Activated naive CD4-positive, alpha-beta T cell (primary cell): ENCODE measurements at places on chromosomes 2 and 18.

GRCh38 chr18:42174909-42175308 is 219.9 kb downstream of the PIK3C3 start:
- no peak for DNase-seq

DNA sequence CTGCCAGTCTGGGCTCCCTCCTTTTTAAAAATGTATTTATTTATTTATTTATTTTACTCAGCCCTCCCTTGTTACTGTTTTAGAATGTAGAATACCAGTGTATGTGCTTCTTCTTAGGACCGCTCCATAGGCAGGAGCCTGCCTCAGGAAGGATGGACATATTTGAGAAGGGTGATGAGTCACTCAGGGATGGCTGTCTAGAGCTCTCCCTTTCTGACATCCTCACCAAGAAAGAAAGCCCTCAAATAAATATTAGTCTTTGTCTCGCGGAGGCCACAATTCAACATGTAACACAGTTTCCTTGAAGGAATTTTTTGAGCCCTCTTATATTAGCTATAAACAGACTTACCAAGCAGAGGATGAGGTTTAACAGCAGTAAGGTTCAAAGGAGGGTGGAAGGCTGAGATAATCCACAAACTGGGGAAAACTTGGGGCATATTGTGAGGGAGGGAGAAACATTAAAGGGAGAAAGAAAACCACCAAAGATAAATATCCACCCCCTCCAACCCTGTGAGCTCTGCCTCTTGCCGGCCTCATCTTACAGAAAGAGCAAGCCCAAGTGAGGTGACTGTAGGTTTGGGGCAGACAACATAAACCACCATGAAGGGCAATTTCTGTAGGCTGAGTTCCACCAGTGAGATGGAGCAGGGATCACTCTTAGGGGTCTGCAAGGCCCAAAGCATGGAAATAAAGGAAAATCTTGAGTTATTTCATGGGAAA is 163.4 kb downstream of the LRRTM1 start:
- no peak for DNase-seq

DNA sequence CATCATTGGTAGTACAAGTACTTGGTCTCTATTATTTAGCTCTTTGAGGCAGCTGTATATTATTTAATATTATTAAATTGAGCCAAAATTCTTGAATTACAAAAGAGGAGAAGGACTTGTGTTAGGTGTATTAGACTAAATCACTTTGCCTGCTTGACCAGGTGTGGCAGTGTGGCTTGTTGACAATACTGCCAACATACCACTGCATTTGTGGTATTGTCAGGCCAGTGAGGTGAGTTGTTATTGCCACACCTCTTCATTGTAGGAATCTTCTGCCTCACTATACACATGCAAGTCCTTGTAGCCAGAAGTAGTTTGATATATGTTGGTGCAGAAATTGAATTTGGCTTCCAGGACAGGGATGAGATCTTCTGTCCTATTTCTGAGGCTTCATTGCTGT is 40.5 kb downstream of the CYP20A1 start:
- no peak for DNase-seq

DNA sequence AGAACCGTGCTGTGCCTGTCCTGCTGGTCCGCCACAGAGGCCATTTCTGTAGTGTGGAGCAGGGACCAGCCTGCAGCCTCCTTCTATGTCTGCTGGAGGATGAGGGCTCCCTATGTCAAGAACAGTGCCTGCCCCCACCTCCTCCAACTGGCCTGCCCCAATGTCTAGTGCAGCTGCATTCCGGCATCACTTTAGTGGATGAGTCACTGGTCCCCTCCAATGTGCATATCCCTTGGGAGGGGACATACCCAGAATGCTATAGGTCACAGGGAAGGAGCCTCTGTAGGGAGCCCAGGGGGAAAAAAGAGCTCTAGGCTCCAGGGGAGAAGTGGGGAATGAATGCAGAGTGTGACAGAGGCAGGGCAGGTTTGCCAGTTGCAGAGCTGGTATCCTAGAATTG is 219.6 kb downstream of the CELF4 start:
- DNase-seq, result no peak

DNA sequence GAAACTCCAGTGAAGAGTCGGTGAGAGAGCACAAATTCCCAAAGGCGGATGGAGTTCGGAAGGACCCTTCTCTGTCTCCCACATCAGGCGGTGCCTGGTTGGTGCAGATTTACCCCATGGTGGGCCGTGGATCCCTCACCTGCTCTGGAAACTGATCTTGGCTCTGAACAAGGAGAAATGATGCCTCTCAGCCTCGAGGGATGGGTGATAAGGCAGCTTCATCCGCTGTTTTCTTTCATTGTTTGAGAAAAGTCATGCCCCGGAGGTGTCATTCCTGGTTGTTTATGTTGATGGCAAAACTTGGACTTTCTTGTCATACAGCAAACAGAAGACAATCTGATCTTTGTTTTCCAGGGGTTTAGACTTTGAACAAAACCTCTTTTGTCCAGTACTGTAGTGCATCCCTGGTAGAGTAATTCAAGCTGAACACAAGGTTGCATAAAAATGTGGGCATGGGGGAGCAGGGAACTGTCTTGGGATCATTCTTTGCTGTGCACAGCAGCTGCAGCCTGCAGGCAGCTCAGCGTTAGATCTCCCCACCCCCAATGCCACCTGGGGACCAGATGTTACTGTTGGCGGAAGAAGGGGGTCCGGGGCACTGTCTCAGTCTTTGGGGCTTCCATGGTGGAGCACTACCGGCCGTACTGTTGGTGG is 81.3 kb downstream of the NFATC1 start:
- no peak for DNase-seq

GRCh38 chr2:229765721-229766120 is 51.4 kb upstream of the DNER start:
- no peak for DNase-seq

DNA sequence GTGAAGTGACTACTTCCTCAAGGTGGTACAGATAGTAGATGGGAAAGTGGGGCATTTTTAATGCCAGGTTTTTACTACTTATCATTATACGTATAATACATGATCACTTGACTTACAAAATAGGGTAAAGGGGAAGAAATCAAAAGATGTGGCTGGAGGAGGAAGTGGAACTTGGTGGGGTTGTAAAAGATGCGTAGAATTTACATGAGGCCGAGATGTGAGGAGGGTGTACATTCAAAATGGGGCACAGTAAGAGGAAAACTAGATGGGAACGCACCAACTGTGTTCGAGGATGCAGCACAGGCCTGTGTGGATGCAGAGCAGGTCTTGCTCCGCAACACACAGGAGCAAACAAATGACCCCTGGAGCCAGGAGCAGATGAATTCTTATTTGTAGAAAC is 403.3 kb downstream of the TXNL1 start:
- DNase-seq, result no peak

DNA sequence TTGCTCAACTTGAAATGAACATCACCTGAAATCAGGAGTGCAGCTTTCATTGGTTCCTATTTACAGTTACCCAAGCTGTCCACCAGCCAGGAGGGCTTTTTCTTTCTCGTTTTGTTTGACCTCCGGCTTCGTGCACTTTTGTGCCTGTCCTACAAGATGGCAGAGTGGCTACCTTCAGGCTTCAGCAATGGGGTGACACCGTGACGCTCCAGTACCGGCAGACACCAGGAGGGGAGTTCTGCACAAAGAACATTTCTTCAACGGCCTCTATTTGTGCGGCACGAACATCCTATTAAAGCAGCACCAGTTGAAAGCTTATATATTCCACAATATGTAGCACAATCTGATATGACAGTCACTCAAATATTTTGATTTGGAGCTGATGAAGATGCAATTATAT is 18.3 kb downstream of the RNASEH1 start:
- DNase-seq, result no peak

DNA sequence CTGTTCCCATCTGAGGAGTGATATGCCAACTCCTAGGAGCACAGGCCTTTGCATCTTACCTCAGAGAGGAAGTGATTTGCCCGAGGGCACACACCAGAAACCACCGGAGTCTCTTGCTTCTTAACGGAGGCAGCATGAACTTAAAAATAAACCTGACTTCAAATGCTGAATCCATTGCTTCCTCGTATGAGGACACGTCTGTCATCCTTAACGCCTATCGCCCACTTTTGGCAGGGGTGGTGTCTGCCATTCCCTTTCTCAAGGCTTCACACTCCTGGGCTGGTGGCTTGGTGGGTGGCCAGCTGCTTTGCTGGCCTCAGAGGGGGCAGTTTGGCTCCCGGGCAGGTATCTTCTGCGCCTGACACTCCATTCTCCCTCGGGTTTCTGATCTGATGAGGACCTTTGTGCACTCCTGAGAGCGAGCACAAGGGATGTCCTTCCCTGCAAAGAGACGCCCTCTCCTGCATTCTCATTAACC is 1.1 kb upstream of the PREB start:
- DNase-seq, result no peak

DNA sequence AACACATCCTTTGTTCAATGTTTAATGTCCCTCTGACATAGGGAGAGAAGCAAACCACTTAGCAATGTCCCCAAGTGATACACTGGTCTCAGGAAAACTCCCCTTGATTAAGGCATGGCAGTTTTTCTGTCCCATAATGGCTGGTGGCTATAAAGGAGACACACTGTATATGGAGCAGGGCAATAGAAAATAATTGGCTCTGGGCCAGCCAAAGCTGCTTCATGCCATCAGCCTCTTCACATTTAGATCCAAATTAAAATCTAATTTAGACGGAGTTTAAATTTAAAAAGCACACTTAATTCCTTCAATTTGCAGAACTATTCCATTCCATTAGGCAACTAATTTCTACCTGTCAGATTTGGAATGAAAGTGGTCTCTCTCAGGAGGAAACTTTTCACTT is 638.1 kb downstream of the DSC3 start:
- no peak for DNase-seq

- DNase-seq, result no peak
These were observed 187.7 kb downstream of the LOXHD1 start for GRCh38 chr18:46469186-46469915.

GRCh38 chr2:3601561-3602271 is 6.8 kb downstream of the COLEC11 start:
- DNase-seq, result no peak

DNA sequence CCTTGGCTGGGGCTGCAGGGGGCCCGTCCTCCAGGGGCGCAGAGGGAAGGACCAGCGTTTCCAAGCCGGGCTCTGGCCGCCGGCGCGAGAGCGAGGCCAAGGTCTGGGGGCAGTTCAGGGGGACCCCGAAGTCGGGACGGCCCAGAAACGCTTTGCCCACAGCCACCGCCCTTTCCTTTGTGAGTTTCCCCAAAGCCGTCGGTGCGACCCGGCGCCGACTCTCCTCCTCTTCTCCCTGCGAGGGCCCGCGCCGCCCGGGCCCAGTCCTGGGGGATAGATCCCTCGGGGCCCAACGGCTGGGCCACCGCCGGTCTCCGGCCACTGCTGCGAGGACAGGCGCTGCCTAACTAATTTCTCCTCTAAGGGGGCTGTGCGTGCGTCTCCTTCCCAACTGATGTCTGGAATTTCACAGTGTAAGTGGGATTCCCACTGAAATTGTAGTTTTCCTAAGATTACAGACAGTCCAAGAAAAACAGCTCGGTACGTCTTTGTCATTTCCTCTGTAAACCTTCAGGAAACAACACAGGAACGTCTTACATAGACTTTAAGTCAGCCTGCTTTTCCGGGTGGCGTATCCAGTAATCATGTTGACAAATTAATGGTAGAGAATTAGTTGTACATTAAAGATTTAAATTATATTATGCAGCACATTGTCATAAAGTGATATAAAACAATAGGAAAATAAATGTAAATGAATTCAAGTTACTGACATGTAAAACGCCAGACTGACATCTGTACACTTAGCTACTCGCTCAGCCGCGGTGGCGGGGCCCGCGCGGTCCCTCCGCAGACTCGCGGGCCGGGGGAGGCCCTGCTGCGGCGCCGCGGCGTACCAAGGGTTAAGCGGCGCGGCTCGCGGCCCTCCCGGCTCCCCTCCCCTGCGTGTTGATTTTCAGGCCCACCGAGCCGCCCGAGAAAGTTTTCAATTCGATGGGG is 139.4 kb upstream of the SIX3 start:
- no peak for DNase-seq

- DNase-seq, result no peak
These were observed 1315.7 kb upstream of the ZEB2 start for GRCh38 chr2:145835665-145836064.

- DNase-seq, result no peak
These were observed 104.9 kb upstream of the ITPRID2 start for GRCh38 chr2:181786371-181787228.

- DNase-seq, result no peak
These were observed 38.1 kb upstream of the DAPL1 start for GRCh38 chr2:158756976-158757375.

- DNase-seq, result no peak
These were observed 81.7 kb downstream of the MAP4K4 start for GRCh38 chr2:101779190-101779589.

DNA sequence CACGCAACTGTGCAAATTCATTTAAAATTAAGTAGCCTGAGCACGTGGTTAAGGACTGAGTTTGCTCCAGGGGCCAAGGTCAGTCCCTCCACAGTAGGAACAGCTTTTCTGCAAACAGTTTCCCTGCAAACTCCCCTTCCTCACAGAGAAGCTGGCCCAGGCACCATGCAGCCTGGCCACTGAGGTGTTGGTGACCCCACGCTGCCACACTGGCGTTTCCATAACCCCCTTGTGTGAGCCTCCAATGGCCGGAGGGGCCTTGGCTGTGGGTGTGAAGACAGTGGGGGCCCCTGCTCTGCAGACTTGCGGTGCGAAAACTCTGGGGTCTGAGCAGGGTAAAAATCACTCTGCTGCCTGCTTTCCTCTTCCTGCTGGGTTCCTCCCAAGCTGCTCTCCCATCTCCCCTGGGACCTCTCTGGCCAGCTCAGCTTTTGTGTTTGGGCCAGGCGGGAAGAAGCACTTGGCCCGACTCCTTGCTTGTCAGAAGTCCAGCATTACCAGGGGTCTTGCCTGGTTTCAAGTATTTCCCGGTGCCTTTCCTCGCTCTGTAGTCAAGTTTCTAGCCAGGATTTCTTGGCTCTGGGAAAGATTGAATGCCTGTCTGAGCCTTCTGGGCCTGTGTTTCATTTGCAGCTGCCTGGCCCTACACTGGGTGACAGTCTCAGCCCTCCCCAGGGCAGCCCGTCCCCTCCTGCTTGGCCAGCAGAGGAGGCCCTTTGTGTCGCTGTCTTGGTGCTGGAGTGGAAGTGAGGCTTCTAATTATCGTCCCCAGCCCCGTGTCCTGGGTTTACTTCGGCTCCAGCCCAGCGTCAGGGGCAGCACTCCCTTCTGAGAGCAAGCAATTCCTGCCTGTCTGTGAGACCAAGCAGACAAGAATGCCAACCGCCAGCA is 131.4 kb upstream of the SLC1A4 start:
- no peak for DNase-seq
